ENCODE measurements at places on chromosomes 4 and X.

GRCh38 chr4:167052631-167053091 is 181.6 kb downstream of the SPOCK3 start:
- no peak for DNase-seq

- no peak for DNase-seq
These were observed 306.7 kb upstream of the GRID2 start for GRCh38 chr4:91997045-91997444.

- DNase-seq = no peak
These were observed 831.0 kb downstream of the C4orf33 start for GRCh38 chr4:129926936-129927335.

DNA sequence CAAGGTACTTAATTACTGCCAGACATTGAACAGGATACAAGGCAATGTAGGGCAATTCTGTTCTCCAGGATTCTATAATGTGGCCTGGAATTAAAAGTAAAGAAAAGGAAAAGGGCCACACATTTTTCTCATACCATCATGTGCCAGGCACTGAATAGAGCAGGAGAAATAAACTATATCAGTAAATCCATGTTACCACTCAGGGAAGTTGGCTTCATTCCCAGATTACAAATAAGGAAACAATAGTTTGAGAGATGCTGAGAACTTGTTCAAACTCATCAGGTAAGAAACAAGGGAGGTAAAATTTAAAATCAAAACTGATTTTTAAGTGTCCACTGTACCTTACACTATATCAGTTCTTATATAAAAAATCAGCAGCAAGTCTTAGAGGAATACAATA is 645.0 kb upstream of the ATOH1 start:
- no peak for DNase-seq

DNA sequence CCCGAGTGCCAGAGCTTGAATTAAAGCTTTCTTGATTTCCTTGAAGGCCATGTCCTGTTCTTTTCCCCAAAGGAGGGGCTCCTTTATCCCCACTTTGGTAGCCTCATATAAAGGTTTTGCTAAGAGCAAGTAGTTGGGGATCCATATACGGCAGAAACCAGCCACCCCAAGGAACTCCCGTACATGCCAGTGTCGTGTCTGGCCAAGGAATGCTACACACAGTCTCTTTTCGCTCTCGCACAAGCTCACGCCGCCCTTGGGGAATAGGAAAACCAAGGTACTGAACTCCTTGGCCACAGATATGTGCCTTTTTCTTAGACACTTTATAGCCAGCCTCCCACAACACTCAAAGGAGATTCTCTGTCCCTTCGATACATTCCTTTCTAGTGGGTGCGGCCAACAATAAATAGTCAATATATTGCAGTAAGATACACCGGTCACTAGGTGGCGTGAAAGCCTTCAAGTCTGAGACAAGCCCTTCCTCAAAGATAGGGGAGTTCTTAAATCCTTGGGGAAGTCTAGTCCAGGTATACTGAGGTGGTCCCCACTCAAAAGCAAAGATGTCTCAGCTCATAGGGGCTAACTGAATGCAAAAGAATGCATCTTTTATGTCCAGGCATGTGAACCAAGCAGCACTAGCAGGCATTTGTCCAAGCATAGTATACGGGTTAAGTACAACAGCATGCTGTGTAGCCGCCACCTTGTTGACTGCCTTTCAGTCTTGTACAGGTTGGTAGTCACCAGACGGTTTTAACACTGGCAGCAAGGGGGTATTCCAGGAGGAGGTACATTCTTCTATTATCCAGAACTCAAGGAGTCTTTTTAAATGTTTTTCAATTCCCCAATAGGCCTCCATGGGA is 57.8 kb upstream of the XAGE1B start:
- DNase-seq = peak; percentile 0

GRCh38 chr4:5162909-5163508 is 111.7 kb downstream of the STK32B start:
- DNase-seq = no peak

DNA sequence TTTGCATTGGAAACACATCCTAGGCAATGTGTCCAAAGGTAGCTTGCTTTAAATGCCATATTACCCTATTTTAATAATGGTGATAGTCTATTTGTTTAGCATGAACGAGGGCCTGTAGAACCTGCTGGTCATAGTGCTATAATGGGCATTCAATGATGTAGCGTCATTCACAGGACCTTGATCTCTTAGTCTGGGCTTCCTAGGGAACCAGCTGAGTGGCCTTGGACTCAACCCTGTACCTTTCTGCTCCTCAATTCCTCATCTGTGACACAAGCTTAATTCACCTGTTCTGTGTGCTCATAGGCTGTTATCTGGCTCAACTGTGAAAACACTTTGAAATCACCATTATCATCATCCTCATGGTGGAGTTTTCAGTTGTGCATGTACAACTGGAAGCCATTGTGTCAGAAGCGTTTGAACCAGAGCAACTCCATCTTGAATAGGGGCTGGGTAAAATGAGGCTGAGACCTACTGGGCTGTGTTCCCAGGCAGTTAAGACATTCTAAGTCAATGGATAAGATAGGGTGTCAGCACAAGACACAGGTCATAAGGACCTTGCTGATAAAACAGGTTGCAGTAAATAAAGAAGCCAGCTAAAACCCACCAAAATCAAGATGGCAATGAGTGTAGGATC is 346.8 kb upstream of the KLF3 start:
- DNase-seq = no peak

DNA sequence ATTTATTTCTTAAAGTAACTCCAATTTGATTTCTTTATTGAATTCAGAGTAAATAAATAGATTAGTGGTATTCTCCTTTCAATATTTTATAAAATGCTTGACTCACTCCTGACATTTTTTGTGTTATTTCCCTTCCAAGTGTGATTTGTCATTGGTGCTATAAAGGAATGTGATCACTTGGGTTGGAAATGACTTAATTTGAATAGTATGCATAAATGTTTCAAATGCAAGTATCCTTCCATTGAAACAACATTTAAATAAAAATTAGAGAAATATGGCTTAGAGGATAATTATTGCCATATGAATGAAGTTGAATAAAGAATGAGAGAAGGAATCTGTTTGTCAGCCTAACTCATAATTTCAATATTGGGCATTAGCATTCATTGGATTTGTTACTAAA is 182.7 kb downstream of the PABPC4L start:
- no peak for DNase-seq

- DNase-seq = no peak
These were observed 2.6 kb upstream of the SEPTIN6 start for GRCh38 chrX:119695535-119696050.

GRCh38 chrX:17939724-17940123 is 78.6 kb upstream of the RAI2 start:
- no peak for DNase-seq

- no peak for DNase-seq
These were observed 47.1 kb upstream of the GBA3 start for GRCh38 chr4:22645481-22646182.

GRCh38 chrX:34764852-34765361 is 107.8 kb upstream of the TMEM47 start:
- no peak for DNase-seq

- no peak for DNase-seq
These were observed 43.2 kb downstream of the ASMT start for GRCh38 chrX:1658071-1658491.

DNA sequence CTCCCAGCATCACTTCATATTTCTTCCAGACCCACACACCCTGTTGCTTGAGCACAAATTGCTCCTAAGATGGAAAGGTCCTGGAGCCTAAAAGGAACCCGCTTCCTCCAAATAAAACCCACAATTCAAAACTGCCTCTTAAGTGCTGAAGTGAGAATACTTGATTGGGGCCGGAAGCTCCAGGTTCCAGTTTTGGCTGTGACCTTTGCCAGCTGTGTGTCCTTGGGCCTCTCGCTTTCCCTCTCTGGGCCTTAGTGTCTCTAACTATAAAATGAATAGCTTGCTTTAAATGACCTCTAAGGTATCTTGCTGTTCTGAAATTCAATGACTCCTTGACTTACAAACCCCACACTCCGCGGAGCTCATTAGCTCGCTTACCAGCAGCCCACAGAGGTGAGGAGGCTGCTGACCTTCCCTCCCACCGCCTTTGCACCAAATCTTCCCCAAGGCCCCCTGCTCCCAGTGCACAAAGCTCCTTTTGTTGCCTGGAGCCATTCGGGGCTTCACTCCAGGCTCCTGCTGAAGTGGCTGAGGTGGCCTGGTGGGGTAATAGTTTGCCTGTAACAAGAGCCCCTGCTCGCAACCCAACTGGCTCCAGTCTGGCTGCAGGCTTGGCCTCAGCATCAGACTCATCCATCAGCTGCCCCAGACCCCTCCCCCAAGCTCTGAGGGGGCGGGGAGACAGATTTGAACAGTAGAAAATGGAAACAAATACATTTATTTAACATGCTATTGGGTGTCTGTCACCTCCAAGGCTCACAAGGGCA is 21.8 kb downstream of the STARD8 start:
- no peak for DNase-seq

- no peak for DNase-seq
These were observed 30.4 kb downstream of the WDFY3 start for GRCh38 chr4:84936123-84936522.

- no peak for DNase-seq
These were observed 105.8 kb downstream of the FAT4 start for GRCh38 chr4:125420526-125420925.

DNA sequence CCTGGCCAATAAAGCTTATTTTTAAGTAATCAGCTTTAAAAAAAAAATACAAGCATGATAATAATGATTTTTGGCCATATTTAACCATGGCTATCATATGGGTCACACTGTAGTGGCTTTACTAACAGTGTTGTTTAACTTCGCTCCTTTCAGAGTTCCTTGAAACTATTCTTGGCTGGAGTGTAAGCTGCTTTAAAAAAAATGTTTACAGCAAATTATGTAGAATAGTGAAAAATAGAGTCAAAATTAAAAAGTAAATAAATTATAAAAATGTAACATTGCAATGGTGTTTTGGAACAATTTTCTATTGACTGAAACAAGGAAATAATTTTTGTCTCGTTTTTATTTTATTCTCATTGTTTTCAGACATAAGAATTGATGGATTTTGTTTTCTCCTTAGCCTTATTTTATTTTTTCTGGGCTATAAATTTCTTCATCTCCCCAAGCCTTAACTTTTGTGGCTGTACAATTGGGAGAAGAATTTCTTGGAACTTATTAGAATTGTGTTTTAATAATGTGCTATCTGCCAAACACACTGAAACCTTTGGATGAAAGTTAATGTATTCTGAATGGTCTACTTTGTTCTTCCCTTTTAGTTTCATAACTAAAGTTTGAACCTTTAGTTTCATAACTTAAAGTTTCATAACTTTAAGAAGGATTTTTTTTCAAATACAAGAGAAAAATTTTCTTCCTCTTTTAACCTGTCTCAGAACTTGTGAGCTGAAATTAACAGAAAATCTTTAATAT is 182.0 kb downstream of the ARHGAP24 start:
- DNase-seq = no peak

- DNase-seq = no peak
These were observed 90.8 kb downstream of the USP46 start for GRCh38 chr4:52568351-52568750.

DNA sequence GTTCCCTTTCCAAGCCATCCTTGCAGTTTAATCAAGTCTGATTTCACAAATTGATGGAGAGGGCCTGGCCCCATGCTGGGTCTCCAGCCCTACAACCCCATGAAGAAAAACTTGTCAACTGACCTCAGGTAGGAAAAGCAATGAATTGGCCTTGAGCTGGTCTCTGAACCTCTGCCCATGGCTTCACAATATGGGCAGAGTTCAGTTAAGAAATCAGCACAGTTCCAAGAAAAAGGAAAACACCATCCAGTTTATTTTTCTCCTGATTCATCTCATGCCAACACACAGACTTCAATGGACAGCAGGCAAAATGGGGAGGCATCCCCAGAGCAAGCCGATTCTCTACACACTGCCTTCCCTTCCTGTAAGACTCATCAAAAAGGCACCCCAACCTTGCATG is 3.3 kb downstream of the RIPPLY1 start:
- no peak for DNase-seq
